ENCODE measurements at places on chromosomes 16 and 17.

GRCh38 chr17:76268015-76268749 is 3.0 kb downstream of the UBALD2 start:
- no peak for DNase-seq

GRCh38 chr17:32520104-32520701 is 33.4 kb downstream of the CDK5R1 start:
- DNase-seq: no peak

- DNase-seq: no peak
Observed at GRCh38 chr16:48576927-48577326, 33.1 kb downstream of the N4BP1 start.

GRCh38 chr17:82321947-82322466 is 4.6 kb upstream of the CD7 start:
- DNase-seq: no peak

- no peak for DNase-seq
Observed at GRCh38 chr16:85746460-85747215, 4.3 kb downstream of the C16orf74 start.

- no peak for DNase-seq
Observed at GRCh38 chr16:59459806-59460205, 725.7 kb upstream of the GOT2 start.

DNA sequence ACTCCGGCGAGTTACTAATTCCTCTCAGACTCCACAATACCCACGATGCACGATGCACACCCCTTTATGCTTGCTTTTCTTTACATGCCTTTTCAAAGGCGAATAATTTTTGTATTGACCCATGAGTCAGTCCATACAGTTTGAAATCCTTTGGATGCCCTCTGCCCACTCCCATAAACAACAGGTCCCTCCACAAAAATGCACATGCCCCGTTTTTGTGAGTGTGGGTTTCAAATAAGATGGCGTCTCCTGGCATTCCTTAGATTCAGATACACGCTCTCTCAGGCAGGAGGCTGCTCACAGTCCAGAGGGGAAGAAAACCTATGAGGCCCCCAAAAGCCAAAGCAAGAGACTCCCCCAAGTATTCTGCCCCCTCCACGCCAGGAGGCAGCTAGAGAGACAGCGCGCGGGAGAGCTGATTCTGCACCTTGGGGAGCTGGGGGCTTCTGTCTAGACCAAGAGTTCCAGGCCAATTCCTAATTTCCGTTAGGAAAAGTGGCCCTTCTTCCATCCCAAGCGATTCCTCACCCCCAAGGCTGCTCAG is 19.6 kb upstream of the HOXB9 start:
- no peak for DNase-seq

GRCh38 chr17:38789185-38789584 is 10.2 kb downstream of the PIP4K2B start:
- DNase-seq: no peak

GRCh38 chr16:53968454-53968853 is 264.5 kb downstream of the FTO start:
- no peak for DNase-seq

- no peak for DNase-seq
Observed at GRCh38 chr17:13984956-13985355, 84.3 kb upstream of the COX10 start.

DNA sequence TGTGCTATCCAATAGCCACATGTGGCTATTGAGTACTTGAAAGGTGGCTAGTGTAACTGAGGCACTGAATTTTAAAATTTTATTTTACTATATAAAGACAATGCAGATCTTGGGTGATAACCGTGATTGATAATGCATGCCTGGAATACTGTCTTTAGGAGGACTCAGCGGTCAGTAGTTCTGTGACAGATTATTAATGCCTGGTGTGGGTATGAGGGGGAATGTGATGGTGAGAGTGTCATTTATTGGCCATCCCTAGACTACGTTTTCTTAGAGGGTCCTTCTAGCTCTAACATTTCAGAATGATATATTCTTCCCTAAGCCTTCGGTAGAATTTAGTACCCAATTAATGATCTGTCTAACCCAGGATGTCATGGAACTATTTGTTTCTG is 157.6 kb downstream of the CPPED1 start:
- no peak for DNase-seq

DNA sequence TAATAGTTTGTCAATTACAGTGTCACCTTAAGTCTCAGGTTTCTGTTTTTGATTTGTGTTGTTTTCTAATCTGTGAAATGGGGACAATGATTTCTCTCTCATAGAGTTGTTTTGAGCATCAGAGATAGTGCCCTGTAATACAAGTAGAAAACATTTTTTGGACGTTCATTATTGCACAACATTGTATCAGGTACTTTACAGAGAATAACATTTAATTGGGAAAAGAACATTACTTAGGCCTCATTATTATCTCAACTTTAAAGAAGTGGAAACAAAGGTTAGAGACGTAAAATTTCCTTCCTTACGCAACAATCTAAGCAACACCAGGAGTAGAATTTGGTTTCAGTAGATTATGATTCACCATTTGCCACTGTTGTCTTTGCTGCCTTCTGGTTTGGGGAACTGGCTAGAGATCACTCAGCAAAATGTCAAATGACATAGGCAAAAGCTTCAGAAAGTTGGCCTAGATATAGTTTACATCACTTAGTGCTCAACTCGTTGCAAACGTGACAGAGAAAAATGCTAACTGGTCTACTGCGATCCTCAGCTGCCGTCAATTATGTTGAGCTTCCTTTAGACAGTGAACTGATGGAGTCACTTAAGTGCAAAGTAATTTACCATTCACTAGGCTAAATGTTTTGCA is 1026.8 kb downstream of the CDH11 start:
- no peak for DNase-seq

DNA sequence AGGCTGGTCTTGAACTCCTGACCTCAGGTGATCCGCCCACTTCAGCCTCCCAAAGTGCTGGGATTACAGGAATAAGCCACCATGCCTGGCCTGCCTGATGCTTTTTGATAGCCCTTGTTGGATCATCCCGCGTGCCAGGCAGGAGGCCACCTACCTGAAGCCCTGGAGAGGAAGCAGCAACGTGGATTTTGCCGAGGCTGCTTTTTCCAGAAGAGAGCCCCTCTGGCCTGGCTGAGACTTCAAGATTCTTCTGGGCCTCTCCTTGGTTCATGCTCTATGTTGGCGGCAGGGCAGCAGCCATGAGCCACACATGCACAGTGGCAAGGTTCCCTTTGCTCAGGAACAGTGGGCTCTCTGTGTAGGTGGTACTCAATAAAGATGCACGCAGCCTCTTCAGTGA is 11.5 kb downstream of the KATNB1 start:
- DNase-seq: no peak

DNA sequence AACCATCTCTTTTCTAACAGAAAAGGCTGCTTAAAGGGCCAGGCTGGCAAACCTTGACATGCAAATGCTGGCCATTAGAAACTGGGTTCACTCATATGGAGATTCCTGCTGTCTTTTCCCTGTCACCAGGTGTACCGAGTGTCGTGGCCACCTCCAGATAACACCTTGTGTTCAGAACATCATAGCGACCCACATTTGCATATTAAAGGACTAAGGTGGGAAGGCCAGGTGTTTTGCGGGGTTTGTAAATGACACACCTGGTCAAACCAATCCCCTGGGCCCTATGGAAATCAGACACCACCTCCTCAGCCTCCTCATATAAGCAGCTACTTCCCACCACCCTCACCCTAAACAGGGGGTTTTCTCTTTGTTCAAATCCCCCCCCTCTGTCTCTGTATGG is 2.5 kb upstream of the AIPL1 start:
- DNase-seq: no peak

- no peak for DNase-seq
Observed at GRCh38 chr17:7704601-7705268, at the start of gene EFNB3. Gene EFNB3 (plus strand): TSS chr17:7705202. CDS start chr17:7705599, 397 bp downstream.

GRCh38 chr17:80986046-80986445 is 5.6 kb upstream of the CHMP6 start:
- DNase-seq: no peak

GRCh38 chr17:77637818-77638575 is 320.5 kb upstream of the TNRC6C start:
- no peak for DNase-seq

DNA sequence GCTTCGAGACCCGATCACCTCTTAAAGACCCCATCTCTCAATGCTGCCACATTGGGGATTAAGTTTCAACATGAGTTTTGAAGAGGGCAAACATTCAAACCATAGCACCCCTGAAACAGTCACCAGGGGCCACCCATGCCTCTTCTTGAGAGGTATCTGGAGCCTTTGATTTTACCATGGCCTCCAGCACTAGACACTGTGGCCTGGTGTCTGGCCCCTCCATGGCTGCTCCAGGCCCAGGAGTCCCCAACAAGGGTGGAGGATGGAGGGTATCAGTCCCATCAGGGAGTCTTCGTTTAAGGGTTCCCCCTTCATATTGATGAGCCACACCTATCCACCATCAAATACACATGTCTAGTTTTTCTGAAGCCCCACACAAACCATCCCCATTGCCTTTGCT is 66.5 kb upstream of the CDH5 start:
- DNase-seq: no peak

DNA sequence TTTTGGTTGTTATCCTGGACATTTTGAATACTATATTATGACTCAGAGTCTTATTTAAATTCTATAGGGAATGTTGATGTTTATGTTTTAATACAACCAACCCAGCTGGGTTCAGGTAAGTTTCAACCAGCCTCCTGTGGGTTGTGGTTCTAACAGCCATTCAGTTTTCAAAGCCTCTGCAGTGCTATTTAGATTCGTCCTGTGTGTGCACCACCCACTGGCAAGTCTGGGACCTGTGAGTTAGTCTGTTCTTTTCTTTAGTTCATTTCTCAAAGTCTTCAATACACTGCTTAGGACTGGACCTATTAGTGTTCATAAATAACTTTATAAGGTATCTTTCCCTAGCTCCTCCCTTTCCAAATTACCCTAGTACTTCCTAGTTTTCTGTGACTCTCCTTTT is 170.6 kb downstream of the TMEM132E start:
- DNase-seq: no peak

GRCh38 chr17:73899839-73900238 is 255.6 kb upstream of the SDK2 start:
- DNase-seq: no peak

GRCh38 chr17:33050611-33051140 is 59.0 kb downstream of the SPACA3 start:
- DNase-seq: no peak

- no peak for DNase-seq
Observed at GRCh38 chr17:83181991-83182619, 102.7 kb downstream of the METRNL start.

GRCh38 chr16:82695806-82696205 is 69.0 kb downstream of the CDH13 start:
- no peak for DNase-seq

- peak; percentile 13 for DNase-seq
Observed at GRCh38 chr17:65489413-65490155, 71.9 kb downstream of the AXIN2 start.

GRCh38 chr16:57000271-57001025 is 11.1 kb downstream of the NLRC5 start:
- no peak for DNase-seq

DNA sequence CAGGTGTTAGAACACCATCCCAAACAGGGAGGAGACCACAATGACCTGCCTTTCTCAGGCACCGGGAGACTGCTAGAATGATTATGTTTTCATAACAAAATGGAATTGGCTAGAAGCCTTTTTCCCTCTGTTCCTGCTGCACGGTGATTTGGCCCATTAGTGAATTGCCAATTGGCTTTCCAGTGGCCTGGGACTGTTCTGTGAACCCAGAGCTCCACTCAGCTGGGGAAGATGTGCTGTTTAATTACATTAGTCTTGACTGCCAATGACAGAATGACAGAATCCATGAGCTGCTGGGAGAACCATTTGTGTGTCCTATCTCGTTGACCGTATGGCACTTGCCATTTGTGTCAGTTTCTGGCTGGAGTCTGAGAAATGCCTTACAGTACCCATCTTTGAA is 242.9 kb downstream of the CDH11 start:
- DNase-seq: no peak

DNA sequence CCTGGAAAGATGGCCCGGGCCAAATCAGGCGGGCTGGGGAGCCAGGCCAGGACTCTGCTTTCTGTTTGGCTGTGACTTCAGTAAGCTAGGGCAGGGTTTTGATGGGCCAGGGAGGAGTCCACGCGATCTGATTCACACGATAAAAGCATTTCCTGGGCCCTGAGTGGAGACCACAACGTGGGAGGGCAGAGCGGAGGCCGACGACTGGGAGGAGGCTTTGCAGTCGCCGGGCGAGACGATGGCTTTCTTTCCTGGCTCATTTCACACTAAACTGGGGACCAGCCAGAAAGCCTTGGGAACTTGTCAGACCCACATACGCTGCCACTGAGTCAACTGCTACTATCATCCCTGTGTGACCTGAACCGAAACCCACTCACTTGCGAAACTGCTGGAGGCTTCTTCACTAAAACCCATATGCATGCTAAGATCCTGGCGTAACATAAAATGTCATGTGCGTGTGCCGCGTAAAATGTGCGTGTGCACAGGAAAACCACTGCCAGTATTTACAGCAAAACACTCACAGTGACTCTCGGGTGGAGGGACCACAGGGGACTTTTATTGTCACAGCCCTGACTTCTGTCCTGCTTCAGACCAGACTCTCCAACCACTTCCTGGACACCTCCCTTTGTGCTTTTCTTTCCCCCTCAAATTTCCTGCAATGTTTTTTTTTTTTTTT is 14.2 kb upstream of the RHBDF2 start:
- no peak for DNase-seq

DNA sequence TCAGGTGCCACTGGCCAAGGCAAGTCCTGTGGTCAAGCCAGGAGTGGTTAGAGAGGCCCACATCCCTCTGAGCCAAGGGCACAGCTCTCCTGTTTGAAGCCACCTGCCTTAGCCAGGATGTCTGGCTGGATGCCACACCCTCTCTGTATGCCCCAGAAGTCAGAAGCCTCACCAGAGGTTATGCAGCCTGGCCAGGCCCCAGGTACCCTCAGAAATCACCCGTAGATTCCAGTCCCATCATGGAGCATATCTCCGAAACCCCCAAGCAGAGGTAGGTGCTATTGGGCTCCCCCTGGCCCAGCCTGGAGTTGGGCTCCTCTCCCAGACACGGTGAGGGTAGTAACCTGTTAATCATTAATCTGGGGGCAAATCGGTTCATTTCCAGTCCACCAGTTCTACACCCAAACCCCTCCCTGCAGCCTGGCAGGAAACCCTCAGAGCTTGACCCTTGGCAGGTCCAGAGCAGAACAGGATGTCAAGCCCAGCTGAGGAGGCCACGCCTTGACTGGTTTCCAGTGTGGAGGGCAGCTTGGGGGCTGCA is 60.6 kb upstream of the TMEM97 start:
- no peak for DNase-seq

DNA sequence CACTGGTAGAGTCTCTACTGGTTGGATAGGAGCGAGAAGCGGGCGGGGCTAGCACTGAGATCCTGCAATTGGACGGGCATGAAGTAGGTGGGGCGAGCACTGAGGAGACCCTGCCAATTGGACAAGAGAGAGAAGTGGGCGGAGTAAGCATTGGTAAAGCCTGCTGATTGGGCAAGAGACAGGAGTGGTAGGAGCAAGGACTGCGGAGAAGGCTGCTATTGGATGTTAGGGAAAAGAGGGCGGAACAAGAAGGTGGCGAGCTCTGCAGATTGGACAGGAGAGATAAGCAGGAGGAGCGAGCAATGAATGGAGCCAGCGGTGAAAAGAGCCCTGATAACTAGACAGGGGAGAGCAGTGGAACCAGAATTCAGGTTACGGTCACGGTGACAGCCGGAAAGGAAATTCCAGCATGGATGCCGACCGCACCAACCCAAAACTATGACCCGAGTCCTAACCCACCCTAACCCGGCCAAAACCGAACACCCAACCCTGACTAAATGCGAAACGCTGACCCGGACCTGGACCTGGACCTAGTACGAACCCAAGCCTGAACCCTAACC is 4.8 kb downstream of the SCGB1C2 start:
- DNase-seq: no peak
